ENCODE measurements at places on chromosomes 4 and X. TPM values are rescaled to one million over a fixed set of nuclear protein-coding genes. Genes with fewer than 3 reads are reported as not detected.

PLP1 gene
- under 0.01 TPM for total RNA-seq

SLC4A4 gene
- 21.1 TPM for total RNA-seq

CSAG3 gene
- not detected for total RNA-seq

FRAS1 gene
- 5.4 TPM for total RNA-seq

SCRG1 gene
- total RNA-seq = 0.56 TPM

GAR1 gene
- 5.8 TPM for total RNA-seq

PRRG3 gene
- total RNA-seq = not detected

SPIN3 gene
- total RNA-seq = 7.3 TPM

MAGEA8 gene
- total RNA-seq = not detected

AGTR2 gene
- not detected for total RNA-seq

POU3F4 gene
- total RNA-seq = not detected

GIMD1 gene
- total RNA-seq = 0.19 TPM

VCX2 gene
- 0.19 TPM for total RNA-seq

SPANXC gene
- not detected for total RNA-seq

PSMD10 gene
- 140 TPM for total RNA-seq

ACSL1 gene
- 29.7 TPM for total RNA-seq

AFM gene
- not detected for total RNA-seq

RBBP7 gene
- total RNA-seq = 61.2 TPM

CYSLTR1 gene
- not detected for total RNA-seq

ASB11 gene
- total RNA-seq = not detected

SMC1A gene
- total RNA-seq = 33.9 TPM

FGFBP1 gene
- not detected for total RNA-seq

BMX gene
- total RNA-seq = 0.56 TPM

CNKSR2 gene
- 2.3 TPM for total RNA-seq

RHOXF2 gene
- not detected for total RNA-seq

MAGEA12 gene
- not detected for total RNA-seq

CBLL2 gene
- not detected for total RNA-seq

ANXA3 gene
- total RNA-seq = 3.6 TPM

CXorf49 gene
- not detected for total RNA-seq

XPNPEP2 gene
- not detected for total RNA-seq
